ENCODE measurements at places on chromosomes 6 and 20.

- no peak for DNase-seq
These were observed 14.1 kb downstream of the FAM210B start for GRCh38 chr20:56372850-56373249.

DNA sequence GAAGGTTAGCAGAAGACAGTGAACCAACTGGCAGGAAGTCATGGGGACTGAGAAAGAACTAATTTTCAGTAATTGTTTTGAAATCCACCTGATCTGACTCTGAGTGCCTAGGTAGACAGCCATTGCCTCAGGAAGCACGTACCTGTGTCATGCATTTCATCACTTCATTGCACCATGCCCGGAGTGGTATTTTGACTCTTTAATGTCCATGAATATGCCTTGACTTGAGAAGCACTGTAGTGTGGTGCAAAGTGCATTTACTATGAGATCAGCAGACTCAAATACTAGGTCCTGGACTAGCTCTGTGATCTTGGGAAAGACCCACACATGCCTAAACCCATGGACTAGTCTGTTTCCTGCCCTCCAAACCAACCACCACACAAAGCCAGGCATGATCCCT is 370.9 kb upstream of the MARCKS start:
- no peak for DNase-seq

DNA sequence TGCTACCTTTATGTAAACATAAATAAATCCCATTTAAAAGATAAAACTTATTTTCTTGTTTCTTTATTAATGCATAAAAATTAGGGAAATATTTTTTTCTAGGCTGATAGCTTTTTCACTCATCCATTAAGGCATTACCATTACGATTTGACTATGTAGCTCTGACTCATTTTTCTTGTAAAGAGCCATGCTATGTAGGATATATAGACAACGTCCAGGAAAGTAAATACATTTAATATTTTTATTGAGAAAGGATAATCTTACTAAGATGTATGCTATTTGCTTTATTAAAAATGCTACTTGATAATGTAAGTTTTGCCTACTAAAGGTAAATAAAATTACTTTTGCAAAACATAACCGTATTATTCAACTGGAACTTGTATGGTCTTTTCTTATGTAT is 19.2 kb upstream of the KIAA1586 start:
- no peak for DNase-seq

DNA sequence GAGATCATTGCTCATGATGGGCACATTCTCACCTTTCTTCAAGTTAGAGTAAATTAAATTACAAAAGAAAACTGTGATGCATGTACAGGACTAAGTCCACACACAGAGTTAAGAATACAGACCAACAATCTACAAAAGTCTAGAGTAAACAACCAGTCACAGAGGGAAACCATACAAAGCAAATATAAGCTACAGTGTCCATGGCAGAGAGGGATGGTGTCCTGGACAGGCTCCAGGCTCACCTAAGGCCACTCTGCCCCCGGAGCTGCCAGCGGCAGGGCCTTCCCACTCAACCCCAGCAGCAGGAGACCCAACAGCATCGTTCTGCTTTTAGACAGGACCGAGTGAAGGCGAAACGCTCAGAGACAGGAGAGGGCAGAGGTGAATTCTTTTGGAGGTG is 16.0 kb downstream of the PDE10A start:
- DNase-seq = no peak

DNA sequence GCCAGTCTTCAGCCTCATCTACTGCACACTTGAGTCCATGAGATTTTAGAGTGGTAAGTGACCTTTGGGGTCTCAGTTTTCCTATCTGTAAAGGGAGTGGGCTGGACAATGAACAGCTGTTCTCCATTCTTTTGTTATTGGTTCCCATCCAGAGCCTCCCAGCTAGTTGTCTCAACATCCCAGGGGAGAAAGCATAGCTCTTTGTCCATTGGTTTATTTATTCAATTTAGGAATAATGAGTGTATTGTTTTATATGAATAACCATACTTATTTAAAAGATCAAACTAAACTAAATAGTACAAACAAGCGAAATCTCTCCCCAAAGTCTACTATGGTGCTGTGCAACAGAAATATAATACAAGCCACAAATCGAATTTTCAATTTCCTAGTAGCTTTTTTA is 13.7 kb downstream of the PIGT start:
- no peak for DNase-seq

GRCh38 chr6:123062670-123063069 is 66.6 kb downstream of the CLVS2 start:
- DNase-seq = no peak

Measured in ecto neural progenitor cell (in vitro differentiated cells).